ENCODE measurements at places on chromosomes 1 and 21.

GRCh38 chr1:40879482-40880175 is 17.5 kb upstream of the CITED4 start:
- no peak for DNase-seq

DNA sequence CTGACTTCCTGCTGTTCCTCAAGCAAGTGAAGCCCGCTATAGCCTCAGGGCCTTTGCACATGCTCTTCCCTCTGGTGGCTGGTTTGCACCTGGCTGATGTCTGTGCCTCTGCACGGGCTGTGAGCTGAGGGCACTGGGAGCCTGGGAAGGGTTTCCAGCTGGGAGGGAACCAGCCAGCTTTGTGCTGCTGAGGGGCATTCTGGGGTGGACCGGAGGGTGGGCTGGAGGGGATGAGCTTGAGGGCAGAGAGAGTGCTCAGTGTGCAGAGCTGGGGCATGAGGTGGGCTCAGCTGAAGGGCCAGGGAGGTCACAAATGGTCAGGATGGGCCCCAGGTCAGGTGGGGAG is 305.7 kb downstream of the MATN1 start:
- no peak for DNase-seq

- no peak for DNase-seq
These were observed 403.7 kb upstream of the B3GALT2 start for GRCh38 chr1:193590102-193590501.

DNA sequence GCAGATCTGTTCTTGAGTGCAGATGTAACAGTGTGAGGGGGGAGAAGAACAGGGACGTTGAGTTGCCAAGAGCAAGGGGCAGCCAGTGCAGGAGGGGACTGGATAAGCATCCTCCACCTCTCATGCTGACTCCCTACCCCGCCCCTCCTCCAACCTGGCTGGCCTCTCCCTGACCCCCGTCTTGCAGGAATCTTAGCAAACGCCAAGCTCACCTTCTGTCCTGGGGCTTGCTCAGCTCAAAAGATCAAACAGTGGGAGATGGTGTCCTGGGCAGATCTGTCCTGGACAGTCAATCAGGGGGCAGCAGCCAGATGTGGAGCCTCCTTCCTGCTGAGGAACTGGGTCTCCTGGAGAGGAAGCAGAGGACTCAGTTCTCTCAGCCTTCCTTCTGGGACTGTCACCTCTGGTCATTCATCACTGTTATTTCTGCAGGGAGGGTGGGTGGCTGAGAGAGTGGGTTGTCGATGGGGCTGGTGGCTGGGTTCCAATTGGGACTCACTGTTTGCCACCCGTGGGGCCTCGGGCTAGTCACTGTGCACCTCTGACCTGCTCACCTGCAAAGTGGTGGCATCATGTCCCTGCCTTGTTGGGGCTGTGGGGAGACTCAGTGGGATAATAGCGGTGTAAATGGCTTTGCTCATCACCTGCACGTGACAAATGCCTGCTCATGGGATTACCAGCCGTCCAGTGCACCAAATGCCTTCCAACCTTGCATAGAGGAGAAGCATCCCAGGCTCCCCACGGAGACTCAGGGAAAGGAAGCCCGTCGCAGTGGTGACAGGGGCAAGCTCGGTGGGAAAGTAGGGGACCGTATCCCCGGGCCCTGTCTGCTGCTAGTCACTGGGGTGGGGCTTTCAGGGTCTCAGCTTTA is 154.4 kb downstream of the PTPRU start:
- DNase-seq: no peak

DNA sequence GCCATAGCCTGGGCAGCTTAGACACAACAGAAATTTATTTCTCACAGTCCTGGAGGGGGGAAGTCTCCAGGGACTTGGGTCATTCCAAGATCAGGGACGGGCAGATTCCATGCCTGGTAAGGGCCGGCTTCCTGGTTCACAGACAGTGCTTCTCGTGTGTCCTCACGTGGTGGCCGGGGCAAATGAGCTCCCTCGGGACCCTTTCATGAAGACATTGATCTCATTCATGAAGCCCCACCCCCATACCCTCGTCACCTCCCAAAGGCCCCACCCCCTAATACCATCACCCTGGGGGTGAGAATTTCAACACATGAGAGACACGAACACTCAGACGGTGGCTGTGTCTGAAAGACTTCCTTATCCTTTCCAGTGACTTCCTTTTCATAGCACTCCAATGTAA is 51.5 kb downstream of the ACOT7 start:
- DNase-seq: no peak

GRCh38 chr1:201749059-201749690 is 79.8 kb upstream of the IPO9 start:
- DNase-seq: no peak

GRCh38 chr1:24904731-24905354 is 25.2 kb downstream of the RUNX3 start:
- no peak for DNase-seq

- DNase-seq: no peak
These were observed 16.4 kb downstream of the CADM3 start for GRCh38 chr1:159187647-159188374.

- DNase-seq: peak; percentile 31
These were observed at the start of gene MARCKSL1 for GRCh38 chr1:32335790-32336590. TSS of gene MARCKSL1 (minus strand) at chr1:32336233. CDS start at chr1:32336033, 200 bp downstream.

GRCh38 chr1:167627865-167628641 is 2.0 kb upstream of the RCSD1 start:
- DNase-seq: no peak

- DNase-seq: no peak
These were observed 8.8 kb upstream of the IFNLR1 start for GRCh38 chr1:24195874-24196273.

DNA sequence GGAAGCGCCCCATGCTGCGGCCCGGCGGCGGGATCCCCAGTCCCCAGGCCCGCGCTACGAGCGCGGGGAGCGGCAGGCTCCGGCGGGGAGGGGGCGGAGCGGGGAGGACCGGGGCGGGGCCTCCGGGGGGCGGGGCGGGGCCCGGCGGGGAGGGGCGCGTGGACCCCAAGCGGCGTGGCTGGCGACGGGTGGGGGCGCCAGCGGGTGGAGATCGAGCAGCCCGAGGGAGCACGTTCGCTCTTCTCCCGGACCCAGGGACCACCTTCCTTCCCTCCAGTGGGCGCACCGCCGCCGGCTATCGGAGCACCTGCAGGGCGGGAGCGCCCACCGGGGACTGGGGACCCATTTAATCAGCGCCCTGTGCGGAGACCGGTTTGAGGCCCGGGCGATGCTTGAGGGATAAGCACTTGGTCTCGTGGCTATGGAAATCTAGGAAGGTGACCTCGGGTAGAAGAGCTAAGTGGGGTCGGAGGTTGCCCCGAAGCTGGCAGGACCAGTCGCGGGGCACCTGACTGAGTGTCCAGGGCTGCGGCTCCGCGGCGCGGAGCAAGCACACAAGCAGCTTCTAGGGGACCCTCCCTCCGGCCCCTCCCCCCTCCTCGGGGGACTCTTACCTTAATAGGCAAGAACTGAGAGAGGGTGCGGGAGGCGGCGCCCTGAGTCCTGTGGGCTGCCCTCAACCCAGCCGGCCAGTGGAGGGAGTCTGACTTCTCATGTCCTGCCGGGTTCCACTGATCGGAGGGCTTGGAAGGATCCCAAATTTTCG is at the start of gene TSPAN2:
Gene TSPAN2, minus strand, starts transcription at position 84 of the 766 bp plus-strand sequence. Its CDS starts 71 bp downstream, at position 13.
- no peak for DNase-seq

- no peak for DNase-seq
These were observed 16.4 kb upstream of the KIAA0040 start for GRCh38 chr1:175208773-175209492.

DNA sequence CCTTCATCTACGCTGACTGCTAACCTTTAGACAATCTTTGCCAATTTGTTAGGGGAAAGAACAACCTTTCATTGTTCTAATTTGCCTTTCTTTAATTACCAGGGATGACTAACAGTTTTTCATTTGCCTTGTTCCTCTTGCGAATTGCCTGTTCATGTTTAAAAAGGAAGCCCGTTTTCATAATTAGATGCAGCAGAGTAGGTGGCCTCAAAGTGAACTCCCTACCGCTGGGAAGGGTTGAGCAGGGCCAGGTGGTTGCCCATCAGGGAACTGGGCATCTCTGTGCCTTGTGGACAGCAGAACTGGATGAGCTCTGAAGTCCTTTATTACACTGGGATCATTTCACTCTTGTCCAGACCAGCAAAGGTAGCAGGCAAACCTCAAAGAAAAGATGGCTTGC is 59.0 kb downstream of the HIVEP3 start:
- no peak for DNase-seq

DNA sequence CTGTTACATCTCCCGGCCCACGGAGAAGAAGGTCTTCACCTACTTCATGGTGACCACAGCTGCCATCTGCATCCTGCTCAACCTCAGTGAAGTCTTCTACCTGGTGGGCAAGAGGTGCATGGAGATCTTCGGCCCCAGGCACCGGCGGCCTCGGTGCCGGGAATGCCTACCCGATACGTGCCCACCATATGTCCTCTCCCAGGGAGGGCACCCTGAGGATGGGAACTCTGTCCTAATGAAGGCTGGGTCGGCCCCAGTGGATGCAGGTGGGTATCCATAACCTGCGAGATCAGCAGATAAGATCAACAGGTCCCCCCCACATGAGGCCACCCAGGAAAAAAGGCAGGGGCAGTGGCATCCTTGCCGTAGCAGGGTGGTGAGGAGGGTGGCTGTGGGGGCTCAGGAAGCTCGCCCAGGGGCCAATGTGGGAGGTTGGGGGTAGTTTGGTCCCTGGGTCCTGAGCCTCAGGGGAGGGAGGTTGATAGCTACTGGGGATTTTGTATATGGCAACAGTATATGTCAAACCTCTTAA is 2.3 kb downstream of the GJB4 start:
- no peak for DNase-seq

GRCh38 chr1:27507960-27508665 is 18.1 kb upstream of the WASF2 start:
- DNase-seq: no peak

DNA sequence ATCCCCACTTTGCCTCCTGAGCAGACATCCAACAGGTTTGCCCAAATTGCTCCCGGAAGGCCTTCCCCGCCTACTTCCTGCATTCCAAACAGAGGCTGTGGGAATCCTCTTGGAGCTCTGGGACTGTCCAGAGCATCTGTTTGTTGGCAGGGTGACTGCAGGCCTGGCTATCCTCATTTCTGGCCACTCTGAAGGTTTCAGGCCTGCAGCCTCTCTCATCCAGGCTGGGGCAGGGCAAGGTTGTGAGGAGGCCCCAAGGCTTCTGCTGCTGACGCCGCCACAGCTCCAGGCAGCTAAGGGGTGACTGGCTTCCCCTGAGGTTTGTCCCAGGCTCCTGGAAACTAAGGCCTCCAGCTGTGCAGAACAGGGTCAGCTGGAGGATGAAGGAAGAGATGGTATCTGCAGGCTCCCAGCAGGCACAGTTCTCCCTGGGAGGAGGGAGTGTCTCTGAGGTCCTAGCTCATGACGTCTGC is 11.3 kb downstream of the CDK18 start:
- DNase-seq: no peak

GRCh38 chr1:184502161-184502560 is 115.3 kb downstream of the C1orf21 start:
- no peak for DNase-seq

Data from amniotic stem cell (primary cell).